ENCODE measurements at places on chromosomes 7 and 10.

GRCh38 chr7:130124711-130125110 lies 54.4 kb downstream of the KLHDC10 start:
- DNase-seq, result no peak

DNA sequence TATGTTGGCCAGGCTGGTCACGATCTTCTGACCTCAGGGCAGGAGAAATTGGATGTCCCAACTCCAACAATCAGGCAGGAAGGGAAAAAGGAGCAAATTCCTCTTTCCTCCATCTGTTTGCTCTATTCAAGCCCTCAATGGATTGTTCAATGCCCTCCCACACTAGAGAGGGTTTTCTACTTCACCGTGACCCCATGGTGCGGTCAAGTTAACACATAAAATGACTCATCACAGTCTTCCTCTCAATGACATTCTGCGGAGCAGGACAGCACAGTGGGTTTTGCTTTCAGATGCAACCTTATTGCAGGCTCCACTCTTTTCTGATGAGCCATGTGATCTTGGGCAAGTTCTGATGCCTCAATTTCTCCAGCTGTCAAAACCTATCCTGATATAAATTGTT lies 364.9 kb downstream of the ANKRD30A start:
- DNase-seq, result no peak

GRCh38 chr7:770741-771166 lies 43.7 kb upstream of the PRKAR1B start:
- no peak for DNase-seq

DNA sequence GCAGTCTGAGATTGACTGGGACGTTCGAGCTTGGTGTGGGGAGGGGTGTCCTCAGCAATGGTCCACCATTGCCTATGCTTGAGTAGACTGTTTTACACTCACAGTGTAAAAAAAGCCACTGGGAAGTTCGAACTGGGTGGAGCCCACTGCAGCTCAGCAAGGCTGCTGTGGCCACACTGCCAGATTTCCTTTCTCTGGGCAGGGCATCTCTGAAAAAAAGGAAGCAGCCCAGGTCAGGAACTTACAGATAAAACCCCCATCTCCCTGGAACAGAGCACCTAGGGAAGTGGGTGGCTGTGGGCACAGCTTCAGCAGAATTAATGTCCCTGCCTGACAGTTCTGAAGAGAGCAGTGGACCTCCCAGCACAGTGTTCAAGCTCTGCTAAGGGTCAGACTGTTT lies 80.3 kb downstream of the BICC1 start:
- DNase-seq, result no peak

DNA sequence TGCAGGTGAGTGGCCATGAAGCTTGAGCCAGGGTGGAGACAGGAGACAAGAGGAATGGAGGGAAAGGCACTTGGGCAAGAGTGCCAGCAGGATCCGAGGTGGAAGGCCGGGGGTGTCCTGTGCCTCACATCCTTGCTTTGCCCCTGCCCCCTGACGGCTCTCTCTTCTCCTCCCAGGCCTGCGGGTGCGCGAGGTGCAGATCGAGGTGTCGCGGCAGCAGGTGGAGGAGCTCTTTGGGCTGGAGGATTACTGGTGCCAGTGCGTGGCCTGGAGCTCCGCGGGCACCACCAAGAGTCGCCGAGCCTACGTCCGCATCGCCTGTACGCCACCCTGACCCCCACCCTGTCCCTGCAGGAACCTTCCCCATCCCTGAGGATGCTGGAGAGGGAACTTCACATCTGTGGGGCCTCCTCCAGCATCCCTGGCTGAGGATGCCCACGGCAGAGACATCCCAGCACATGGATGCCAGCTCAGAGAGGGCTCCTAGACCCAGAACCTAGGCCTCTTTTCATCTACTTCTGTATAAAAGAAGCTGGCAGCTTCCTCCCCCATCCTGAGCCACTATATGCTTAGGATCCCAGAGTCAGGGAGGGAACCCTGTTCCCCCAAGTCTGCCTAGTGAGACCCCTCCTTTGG lies 34.4 kb upstream of the SLC29A3 start:
- DNase-seq, result no peak

DNA sequence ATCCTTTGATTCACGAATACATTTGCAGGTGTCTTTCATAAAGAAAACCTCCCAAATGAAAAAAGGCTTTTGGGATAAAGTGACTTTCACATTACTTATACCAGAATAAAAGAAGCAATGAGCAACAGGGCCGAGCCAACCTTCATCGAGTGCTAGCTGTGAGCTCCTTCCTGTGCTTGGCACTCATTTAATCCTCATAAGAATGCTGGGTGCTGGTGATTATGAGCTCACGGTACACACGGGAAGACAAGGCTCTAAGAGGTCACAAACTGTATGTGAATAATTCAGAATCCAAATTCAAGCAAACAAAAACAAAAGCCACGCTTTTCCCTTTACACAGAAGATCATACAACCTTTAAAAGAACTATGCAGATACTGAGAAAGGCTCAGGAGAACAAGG lies 156.2 kb downstream of the COBL start:
- no peak for DNase-seq

GRCh38 chr7:31204071-31204470 lies 136.5 kb downstream of the NEUROD6 start:
- DNase-seq, result no peak

DNA sequence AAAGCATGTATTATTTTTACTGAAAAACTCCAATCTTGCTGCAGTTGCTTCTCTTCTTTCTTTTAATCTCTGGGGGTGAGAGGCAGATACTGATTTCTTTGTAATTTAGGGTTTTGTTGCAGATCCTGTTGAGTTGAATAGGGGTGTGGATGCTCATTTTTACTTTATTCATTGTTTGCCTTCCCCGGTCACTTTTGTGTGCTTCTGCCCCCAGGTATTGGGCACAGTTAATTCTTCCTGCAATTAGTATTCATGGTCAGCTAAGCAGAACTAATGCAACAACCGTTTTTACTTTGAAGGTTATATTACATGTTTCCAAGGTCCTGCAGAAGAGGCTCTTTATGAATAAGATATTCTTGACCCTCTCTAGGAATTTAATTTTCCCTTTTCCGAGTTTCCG lies 96.4 kb downstream of the BUB3 start:
- DNase-seq, result no peak

- DNase-seq, result no peak
These were observed 102.4 kb downstream of the EXOC4 start for GRCh38 chr7:133355325-133355708.

DNA sequence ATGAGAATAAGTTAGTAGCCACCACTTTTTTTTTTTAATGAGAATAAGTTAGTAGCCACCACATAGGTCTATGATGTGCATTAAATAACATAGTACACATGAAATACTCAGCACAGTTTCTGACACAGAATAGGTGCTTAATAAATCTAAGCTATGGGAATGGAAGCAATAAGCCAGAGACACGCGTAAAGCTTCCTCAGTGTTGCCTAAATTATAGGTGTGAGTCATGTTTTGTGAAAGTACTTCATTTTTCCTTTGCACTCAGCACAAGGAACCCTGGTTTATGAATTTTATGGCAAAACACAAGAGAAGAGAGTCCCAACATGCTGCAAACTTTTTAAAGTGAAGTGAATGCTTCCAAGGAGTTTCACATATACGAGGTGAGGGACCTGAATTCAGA lies 267.4 kb downstream of the RNLS start:
- no peak for DNase-seq

GRCh38 chr7:151442776-151443496 lies 3.0 kb upstream of the CRYGN start:
- DNase-seq, result no peak

GRCh38 chr10:78700413-78700812 lies 368.4 kb upstream of the ZMIZ1 start:
- DNase-seq, result no peak

DNA sequence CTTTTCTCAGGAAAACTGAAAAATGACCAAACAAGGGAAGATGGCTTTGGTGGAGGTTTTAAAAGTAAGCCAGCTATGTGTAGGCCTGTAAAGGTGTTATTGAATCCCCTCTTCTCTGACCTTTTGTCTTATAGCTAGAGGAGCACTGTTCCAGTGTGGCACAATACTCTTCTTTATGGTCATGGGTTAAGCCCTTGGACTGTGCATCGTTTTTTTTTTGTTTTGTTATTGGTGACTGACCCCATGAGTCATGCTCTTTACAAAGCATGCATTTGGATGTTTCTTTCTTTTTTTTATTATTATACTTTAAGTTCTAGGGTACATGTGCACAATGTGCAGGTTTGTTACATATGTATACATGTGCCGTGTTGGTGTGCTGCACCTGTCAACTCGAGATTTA lies 19.6 kb upstream of the FAM25A start:
- DNase-seq, result no peak

DNA sequence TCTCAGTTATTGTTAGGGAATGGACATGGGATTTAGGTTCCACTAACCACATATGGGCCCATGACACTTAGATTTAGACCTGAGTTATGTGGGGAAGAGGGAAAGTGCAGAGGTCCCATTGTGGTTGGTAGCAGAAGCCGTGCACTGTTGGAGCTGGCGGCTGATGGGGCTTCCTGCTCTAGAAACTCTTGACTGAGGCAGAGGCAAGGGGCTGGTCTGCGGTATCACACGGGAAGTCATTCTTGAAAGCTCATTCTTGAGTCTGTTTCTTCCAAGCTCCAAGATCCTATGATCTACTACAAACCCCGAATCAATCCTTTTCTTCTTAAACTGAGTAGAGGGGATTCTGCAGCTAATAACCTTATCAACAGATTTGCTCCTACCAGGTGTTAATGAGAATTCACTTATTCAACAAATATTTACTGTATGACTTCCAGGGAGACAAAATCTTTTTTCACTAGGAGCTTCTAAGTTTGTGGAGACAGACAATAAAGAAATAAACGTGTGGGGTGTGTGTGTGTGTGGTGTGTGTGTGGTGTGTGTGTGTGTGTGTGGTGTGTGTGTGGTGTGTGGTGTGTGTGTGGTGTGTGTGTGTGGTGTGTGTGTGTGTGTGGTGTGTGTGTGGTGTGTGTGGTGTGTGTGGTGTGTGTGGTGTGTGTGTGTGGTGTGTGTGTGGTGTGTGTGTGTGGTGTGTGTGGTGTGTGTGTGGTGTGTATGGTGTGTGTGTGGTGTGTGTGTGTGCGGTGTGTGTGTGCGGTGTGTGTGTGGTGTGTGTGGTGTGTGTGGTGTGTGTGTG lies 57.1 kb downstream of the AOC1 start:
- peak; percentile 55 for DNase-seq

- no peak for DNase-seq
These were observed 267.8 kb downstream of the BICC1 start for GRCh38 chr10:58780476-58780875.

GRCh38 chr10:3622845-3623621 lies 162.0 kb downstream of the KLF6 start:
- DNase-seq, result no peak

DNA sequence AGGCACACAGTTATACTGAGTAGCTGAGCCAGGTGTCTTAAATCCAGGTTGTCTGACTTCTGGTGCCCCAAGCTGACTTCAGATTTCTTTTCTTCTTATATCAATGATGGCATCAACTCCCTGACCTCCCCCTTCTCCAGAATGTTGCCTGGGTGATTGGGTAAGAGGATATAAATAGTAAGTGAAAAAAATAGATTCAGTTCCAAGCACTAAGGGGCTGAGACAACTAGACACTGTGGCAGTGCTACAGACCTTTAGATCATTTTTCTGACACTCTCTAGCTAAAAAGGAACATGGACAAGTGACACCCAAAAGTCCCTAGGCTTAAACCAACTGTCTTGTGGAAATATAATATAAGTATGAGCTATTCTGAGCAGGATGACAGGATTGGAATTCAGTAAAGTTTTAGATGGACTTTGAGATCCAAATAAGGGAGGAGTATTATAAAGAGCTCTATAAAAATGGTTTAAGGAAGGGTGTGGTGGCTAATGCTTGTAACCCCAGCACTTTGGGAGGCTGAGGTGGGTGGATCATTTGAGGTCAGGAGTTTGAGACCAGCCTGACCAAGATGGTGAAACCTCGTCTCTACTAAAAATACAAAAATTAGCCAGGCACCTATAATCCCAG lies 589.1 kb upstream of the GALNT17 start:
- DNase-seq, result no peak

- DNase-seq, result no peak
These were observed 138.1 kb upstream of the TCF7L2 start for GRCh38 chr10:112811741-112812551.

DNA sequence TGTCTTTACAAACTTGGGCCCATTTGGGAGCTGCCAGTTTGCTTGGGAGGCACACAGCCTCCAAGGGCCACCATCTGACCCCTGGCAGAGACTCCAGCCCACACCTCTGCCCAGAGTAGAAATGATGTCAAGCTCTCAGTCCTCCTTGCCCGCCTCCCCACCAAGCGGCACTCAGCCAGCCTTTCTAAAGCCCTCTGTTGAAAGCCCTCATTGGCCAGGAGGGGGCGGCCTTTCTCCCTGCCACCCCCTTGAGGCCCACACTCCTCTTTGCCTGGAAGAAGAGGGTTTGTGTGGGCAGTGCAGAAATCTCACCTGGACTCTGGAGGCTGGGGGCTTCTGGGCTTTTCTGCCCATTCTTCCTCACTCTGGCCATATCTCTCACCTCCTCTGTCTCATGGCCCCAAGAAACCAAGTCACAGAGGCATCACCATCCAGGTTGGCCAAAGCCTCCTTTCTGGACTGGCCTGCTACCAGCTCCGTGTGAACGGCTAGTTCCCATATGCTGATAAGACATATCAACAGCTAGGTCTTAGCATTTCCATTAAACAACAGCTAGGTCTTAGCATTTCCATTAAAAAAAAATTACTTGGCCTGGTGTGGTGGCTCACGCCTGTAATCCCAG lies 36.1 kb downstream of the UBTD1 start:
- peak; percentile 48 for DNase-seq

DNA sequence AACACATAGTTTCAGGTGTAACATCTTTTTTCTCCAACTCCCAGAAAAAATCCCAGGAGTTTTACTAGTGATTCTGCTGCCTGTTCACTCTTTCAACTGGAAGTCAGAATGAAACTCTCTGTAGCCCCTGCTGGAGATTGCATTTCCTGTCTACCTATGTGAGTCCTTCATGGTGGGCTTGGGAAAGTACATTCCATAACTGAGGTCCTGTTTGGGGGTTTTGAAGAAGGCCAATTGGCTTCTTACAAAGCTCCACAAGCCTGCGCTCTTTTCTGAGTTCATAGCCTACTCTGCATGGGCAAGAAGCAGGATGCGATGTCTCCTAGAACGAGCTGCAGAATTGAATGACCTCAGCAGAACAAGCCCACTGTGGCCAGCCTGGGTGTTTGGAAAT lies 86.7 kb downstream of the LYZL2 start:
- no peak for DNase-seq

- DNase-seq, result no peak
These were observed 954 bp downstream of the FSCN3 start for GRCh38 chr7:127594490-127594889.

GRCh38 chr7:24922099-24922773 lies 57.7 kb downstream of the OSBPL3 start:
- no peak for DNase-seq

- no peak for DNase-seq
These were observed 36.8 kb upstream of the ANK3 start for GRCh38 chr10:60426425-60426824.

- DNase-seq, result no peak
These were observed 149.8 kb downstream of the KLF6 start for GRCh38 chr10:3635211-3635671.

- DNase-seq, result no peak
These were observed 103.8 kb upstream of the GPR26 start for GRCh38 chr10:123562387-123562786.

GRCh38 chr10:42989481-42989921 lies 87.4 kb upstream of the RET start:
- DNase-seq, result peak; percentile 20
